ENCODE measurements at places on chromosomes 2 and 18.

DNA sequence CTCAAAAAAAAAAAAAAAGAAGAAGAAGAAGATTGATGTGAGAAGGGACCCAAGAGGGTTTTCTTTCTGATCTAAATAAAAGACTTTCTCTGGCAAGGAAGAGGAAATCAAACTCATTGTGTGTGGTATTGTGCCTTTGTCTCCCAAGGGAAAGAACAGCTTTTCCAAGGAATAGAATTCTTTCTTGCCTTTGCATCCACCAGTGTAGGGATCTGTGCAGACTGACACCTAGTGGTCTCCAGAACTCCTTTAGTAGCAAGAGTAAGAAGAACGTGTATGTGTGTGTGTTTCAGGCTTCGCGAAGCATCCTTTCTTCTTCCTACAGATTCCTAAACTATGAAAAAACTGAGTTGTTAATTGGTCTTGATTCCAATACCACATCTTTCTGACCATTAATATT is 33.5 kb upstream of the CRIM1 start:
- no peak for DNase-seq

DNA sequence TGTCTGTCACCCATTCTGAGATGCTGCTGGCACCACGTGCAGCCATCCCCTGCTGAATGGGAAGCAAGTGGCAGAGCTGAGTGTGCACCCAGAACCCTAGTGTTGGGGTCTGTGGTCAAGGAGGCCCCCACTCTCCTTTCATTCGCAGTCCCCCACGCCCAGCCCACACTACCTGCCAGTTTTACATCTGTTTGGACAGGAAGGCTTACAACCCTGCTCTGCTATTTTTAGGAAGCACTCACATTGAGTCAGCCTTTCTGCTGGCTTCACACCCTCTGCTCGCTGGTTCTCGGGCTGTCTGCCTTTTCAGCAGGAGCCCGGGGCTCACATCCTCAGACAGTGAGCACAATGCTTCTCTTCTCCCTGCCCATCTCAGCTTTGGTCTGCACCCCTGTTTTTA is 10.7 kb upstream of the ADCY3 start:
- no peak for DNase-seq

- no peak for DNase-seq
These were observed 82.4 kb upstream of the PHLPP1 start for GRCh38 chr18:62632788-62633455.

GRCh38 chr2:17282245-17282644 is 236.0 kb downstream of the RAD51AP2 start:
- DNase-seq = no peak

GRCh38 chr2:234406085-234406484 is 90.8 kb downstream of the ARL4C start:
- DNase-seq = no peak

DNA sequence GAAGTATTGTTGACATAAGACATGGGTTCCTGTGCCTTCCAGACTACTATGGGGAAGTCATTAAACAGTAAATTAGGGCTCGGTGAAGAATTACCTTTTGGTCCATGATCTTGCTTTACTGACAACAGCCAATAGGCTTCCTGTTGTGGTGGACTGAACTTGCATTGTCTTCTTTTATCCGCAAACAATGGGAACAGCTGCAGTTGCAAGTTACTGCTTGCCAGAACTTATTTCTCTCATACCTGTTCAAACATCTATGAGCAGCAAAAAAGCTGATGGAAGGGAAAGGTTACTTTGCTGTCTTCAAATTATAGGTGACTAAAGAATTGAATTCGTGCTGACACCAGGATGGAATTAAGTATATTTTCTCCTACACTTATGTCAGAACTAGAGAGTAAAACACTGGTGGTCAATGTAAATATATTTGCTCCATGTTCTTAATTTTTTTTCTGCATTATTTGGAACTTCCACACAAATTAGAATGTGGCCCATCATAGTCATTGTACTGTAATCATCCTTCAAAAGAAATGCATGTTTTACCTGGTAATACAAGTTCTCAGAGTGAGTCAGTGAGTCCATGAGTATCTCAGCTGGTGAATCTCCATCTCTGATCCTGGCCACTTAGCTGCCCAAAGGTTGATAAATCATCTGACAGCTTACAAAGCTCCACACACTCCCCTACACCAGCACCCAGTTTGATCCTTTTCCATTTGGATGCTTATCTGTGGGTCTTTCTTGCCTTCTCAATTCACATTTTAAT is 37.3 kb upstream of the RNF152 start:
- DNase-seq = no peak

DNA sequence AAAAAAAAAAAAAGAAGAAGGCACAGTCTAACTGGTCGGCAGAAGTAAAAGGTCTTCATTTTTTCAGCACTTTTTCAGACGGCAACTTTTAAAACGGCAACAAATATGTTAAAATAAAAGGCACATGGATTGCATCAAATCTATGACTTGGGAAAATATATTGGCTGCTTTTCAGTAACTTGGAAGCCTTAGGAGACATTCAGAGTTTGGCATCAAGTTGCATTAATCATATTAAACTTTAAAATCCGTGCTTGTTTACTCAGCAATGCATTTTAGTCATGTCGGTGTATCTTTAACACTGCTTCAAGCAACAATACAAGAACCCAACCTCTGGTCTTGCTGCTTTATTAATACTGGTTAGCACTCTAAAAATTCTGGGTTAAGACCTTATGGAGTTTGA is 111.1 kb downstream of the MEP1B start:
- DNase-seq = no peak

DNA sequence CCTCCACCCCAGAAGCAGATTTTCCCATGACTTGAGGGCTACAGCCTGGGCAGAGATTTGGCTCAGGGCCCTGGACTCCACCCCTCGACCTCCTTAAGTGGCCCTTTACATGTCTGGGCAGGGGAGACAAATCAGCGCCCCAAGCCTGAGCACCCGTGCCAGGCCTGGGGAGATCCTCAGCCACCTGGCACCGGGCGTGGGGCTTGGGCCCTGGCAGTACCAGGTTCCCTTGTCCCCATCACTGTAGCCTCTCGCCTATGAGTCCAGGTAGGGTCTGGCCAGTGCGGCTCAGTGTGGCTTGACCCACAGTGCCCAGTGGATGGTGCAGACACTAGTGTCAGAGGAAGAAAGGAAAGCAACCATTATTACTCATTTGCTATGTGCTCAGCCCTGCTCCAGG is 22.0 kb upstream of the DNMT3A start:
- DNase-seq = no peak

DNA sequence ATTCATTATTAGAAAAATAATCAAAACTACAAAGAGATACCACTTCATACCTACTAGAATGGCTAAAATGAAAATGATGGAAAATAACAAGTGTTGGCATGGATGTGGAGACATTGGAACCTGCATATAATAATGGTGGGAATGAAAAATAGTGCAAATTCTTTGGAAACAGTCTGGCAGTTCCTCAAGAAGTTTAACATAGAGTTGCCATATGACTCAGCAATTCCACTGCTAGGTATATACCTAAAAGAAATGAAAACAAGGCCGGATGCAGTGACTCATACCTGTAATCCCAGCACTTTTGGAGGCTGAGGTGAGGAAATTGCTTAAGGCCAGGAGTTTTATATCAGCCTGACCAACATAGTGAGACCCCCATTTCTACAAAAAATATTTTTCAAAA is 41.6 kb upstream of the ACYP2 start:
- no peak for DNase-seq

DNA sequence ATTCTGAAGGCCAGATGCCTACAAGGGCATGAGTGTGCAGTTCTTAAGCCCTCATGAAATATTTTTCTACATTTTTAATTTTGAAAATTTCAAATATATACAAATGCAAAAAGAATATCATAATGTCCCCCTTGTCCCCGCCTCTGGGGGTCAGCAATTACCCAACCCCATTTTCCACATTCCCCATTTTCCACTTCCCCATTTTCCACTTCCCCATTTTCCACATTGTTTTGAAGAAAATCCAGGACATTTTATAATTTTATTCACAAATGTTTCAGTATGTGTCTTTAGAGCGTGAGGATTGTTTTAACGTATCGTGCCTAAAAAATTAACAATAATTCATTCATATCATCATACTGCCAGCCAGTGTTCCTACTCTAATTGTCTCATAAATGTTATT is 403.6 kb upstream of the RAB6C start:
- DNase-seq = no peak

DNA sequence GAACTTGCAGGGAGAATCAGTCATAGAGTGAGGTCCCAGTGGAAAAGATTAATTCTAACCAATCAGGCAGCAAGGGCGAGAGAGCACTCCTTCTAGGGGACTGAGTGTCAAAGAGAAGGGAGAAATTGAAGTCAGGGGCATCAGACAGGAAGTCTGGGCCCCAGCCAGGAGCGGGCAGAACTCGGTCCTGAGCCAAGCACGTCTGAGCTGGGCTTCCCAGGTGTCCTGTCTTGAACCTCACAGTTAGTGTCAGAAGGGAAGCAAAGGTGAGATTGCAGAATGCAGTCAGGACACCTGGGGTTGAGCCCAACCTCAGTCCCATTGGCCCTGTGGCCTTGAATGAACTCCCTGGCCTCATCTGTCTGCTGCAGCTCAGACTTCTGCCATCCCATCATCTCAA is 220.9 kb downstream of the SMAD2 start:
- no peak for DNase-seq

DNA sequence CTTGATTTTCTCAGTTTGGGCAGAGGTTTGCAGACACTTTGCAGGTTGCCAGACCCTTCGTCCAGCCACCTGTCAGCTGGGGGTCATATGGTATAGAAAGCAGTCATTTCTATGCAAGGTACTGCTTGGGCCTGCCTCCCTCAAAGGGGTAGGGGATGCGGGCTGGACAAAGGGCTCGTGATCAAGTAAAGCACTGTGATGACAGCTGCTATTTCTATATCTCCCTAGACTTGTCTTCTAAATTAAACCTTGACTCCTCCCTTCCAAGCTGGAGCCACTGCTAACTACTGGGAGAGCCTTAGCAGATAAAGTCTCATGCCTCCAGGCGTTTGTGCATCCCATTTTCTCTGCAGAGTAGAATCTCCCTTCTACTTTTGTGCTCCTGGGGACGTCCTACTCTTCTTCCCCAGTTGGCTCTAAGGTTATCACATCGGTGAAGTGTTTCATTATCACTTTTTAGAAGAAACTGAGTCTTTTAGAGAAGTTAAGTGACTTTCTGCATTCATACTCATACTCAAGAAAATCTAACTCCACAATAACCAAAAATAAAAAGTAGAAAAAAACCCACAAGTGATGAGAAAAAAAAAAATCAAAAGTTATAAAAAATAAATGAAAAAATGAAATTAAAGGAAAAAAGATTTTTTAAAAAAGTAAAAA is 710 bp upstream of the XRCC5 start:
- DNase-seq = no peak

DNA sequence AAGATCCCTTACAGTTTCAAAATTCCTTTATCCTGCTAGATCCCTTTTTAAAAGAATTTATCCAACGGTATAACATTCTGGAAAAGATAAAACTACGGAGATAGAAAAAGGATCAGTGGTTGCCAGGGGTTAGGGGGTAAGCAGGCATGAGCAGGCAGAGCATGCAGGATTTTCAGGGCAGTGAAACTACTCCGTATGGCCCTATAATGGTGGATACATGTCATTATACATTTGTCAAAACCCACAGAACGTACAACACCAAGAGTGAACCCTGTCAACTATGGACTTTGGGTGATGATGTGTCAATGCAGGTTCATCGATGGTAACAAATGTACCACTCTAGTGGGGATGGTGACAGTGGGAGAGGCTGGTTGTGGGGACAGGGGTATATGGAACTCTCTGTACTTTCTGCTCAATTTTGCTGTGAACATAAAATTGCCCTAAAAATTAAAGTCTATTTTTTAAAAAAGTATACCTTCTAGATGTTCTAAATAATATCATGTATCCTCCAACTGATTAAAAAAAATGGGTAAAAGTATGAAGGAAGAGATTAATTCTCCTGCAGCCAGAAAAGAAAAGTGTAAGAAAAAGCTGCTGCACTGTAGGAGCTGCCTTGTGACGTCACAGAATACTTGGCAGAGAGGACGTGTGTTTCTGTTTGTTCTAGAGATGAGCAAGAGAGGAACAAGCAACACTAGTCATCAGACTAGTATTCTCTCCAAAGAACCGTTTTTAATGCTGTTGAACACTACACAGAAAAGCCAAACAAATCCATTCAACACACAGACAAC is 23.6 kb downstream of the ANKRD44 start:
- DNase-seq = peak; percentile 55

- no peak for DNase-seq
These were observed 286.2 kb upstream of the EPAS1 start for GRCh38 chr2:46010925-46011490.

- DNase-seq = no peak
These were observed 1.9 kb upstream of the STAT4 start for GRCh38 chr2:191152482-191153240.

DNA sequence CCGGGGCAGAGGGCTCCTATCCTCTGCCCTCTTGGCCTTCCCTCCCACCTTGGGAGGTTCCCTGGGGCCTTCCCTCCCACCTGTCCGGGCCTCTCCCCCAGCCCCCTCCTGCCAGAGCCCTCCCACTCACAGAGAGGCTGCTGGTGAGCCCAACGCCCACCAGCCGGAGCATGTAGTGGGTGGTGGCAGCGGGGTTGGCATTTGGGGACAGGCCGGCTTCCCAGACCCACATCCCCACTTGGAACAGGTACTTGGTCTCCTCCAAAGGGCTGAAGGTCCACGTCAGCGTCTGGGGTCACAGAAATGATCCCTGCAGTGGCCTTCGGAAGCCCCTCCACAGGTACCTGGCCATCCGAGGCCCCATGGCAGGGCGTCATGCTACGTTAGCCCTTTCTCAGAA is 19.3 kb downstream of the CFAP65 start:
- DNase-seq = no peak

- no peak for DNase-seq
These were observed 126.1 kb upstream of the FAM117B start for GRCh38 chr2:202508686-202509085.

GRCh38 chr2:190720276-190720675 is 71.4 kb downstream of the NAB1 start:
- no peak for DNase-seq

DNA sequence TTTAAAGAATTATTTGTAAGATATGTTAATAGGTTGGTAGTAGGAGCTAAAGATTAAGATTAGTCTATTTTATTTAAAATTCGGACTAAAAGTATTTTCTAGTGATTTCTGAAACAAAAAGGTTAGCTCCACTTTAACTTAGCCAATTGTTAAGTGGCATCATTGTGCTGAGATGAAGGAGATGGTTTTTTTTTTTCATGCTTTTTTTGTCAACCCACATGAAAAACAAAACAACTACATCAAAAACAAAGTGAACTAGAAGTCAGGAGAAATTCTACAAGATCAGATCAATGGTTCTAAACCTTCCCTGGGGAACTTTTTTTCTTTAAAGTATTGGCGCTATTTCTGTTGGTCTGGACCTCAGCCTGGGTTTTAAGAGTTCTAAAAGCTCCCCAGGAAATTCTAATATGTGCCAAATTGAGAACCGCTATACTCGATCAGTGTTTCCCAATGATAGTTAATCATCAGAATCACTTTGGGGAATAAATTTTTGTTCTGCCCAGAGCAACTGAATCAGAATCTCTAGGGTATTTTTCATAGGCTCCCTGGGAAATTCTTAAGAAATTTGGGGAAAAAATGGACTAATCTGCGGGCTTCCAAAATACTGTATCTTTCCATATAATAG is 2.3 kb downstream of the ZC3H6 start:
- DNase-seq = no peak

GRCh38 chr2:22596306-22596705 is 788.7 kb upstream of the KLHL29 start:
- no peak for DNase-seq

- DNase-seq = no peak
These were observed 187.0 kb downstream of the HAUS1 start for GRCh38 chr18:46291149-46291548.

Measured in activated CD4-positive, alpha-beta T cell treated with anti-CD3 and anti-CD28 coated beads for 48 hours (primary cell).